ENCODE measurements at places on chromosomes 2 and 18.

GRCh38 chr2:28810384-28811285 lies at the start of gene SPDYA:
TSS of gene SPDYA (plus strand) at chr2:28810834. CDS start at chr2:28816015, 5,181 bp downstream.
- peak; percentile 87 for DNase-seq

- no peak for DNase-seq
Measured at GRCh38 chr2:42076357-42077225, 28.8 kb downstream of the PKDCC start.

- peak; percentile 66 for DNase-seq
Measured at GRCh38 chr2:120344976-120345581, 857 bp upstream of the INHBB start.

DNA sequence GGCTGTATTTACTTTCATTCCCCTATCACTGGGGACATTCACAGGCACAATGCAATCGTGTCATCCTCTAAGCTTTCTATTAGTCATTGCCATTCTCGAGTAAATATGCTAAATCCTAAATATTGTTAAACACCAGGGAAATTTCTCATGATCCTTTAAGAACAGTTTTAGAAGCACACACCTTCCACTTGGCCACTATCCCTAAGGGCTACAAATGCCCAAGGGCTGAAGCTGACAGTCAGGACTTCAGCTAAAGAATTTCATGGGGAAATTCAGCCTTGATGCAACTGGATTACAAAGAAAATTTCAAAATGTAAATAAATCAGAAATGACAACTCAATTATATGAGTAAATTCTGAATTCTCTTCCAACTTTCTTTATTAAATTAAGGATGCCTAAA lies 163.1 kb upstream of the PID1 start:
- no peak for DNase-seq

DNA sequence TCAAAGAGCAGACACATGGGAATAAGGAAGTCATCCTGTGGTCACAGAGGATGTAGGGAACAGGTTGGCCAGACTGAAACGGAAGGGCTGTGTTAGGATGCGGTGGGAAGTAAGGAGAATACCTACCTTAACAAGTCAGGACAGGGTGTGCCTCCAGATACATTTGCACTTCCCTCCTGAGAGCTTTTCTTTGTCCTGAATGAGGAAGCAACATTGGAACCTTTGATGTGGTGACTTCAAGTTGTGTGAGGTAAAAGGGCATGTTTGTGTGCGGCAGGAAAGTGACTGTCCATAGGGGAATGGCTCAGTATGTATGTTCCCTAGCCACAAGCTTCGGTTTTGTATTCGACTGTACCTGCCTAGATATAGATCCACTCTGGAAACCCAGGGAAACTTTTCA lies 24.9 kb upstream of the LRRTM1 start:
- DNase-seq: no peak

DNA sequence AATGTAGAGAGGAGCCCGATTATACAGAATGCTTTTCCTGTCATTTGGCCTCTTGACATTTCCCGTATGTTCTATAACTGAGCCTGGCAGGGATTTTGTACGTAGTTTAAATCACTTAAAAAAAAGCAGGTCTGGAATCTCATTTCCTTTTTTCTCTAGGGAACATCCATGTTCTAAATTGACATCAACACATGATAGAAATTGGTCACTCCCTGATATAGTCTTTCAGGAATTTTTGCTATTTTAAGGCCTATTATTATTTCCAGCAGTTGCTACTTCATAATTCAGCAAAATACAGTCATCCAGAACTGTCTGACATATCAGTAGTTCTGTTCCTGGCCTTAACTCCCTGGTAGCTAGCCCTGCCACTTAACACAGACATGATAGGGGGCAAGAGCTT lies 565.7 kb upstream of the ZEB2 start:
- no peak for DNase-seq

Measured in stimulated activated effector memory CD8-positive, alpha-beta T cell treated with anti-CD3 and anti-CD28 coated beads, Interleukin-12 subunit alpha, Interleukin-12 subunit beta, amount 100 ng/mL, for 72 hours (primary cell).